Astrocyte (in vitro differentiated cells and primary cell): ENCODE measurements at places on chromosomes 12 and 14. TPM values are rescaled to one million over a fixed set of nuclear protein-coding genes. Genes with fewer than 3 reads are reported as not detected.

Gene CEP170B
- total RNA-seq: 50.3 and 55.4 TPM in 2 replicates

GRCh38 chr12:8678661-8679111, 16.1 kb upstream of the MFAP5 start:
- peak; percentile 93 for DNase-seq

Gene TULP3
- 23.6 and 26.4 TPM in 2 replicates for total RNA-seq

- peak; percentile 43 for DNase-seq
These were observed 46.0 kb downstream of the DGLUCY start for GRCh38 chr14:91159906-91160305.

GRCh38 chr12:99619389-99620158, 28.0 kb upstream of the GARIN6 start:
- peak; percentile 26 for DNase-seq

GRCh38 chr12:104827587-104827986, 130.5 kb downstream of the SLC41A2 start:
- DNase-seq: no peak

Gene OTX2
- 2.3 and 8.2 TPM in 2 replicates for total RNA-seq

- peak; percentile 55 for DNase-seq
These were observed 149.0 kb downstream of the NAV3 start for GRCh38 chr12:77979597-77980250.

- no peak for DNase-seq
These were observed 158.0 kb downstream of the PPM1H start for GRCh38 chr12:62776997-62777396.

GRCh38 chr12:70648831-70649230, 11.6 kb upstream of the PTPRB start:
- peak; percentile 90 for DNase-seq

Gene MYRFL
- total RNA-seq: 0.20 and 0.26 TPM in 2 replicates

Gene TAS2R42
- not detected in 2 replicates for total RNA-seq

GRCh38 chr12:29653286-29653685, 130.5 kb downstream of the TMTC1 start:
- DNase-seq: no peak

GRCh38 chr14:105503935-105504692, 13.1 kb downstream of the TEDC1 start:
- DNase-seq: no peak

- no peak for DNase-seq
These were observed 53.2 kb upstream of the DYRK2 start for GRCh38 chr12:67595365-67595764.

GRCh38 chr12:91059211-91059610, 1.4 kb upstream of the KERA start:
- DNase-seq: no peak

DNA sequence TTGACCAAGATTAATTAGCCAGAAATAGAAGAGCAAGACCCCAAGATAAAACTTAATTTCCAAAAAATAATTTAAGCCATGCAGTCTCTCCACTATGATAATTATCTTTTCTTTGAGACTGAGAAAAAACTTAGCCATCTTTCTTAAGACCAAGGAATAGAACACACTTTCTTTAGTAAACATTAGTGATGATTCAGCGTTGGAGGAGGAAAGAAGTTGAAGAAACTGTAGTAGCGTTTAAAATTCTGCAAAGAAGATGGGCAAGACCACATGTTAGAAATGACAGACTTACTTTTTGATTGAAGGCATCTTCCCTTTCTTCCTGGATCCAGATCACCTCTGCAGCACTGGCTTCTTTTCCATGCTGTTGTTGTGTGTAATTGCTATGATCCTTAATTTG, 124.8 kb upstream of the RASSF8 start:
- DNase-seq: no peak

- no peak for DNase-seq
These were observed 245.9 kb downstream of the CHST11 start for GRCh38 chr12:104702565-104703139.

DNA sequence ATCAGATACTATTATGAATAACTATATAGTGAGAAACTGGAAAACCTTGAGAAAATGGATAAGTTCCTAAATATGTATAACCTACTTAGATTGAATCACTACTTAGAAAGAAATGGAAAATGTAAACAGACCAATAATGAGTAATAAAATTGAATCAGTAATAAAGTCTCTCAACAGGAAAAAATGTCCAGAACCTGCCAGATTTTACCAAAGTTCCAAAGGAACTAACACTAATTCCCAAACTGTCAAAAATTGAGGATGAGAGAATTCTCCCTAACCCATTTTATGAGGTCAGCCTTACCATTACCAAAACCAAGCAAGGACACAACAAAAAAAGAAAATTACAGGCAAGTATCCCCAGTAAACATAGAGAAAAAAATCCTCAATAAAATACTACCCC, 272.0 kb downstream of the RPAP3 start:
- DNase-seq: peak; percentile 58

Gene MFAP5
- 86.4 and 105 TPM in 2 replicates for total RNA-seq

Gene CD163L1
- 1.3 and 1.6 TPM in 2 replicates for total RNA-seq

GRCh38 chr14:58607131-58607951, 30.4 kb upstream of the DACT1 start:
- no peak for DNase-seq

GRCh38 chr12:123427036-123427769, 9.3 kb downstream of the RILPL2 start:
- no peak for DNase-seq

GRCh38 chr12:92389466-92389865, 243.8 kb upstream of the BTG1 start:
- no peak for DNase-seq

DNA sequence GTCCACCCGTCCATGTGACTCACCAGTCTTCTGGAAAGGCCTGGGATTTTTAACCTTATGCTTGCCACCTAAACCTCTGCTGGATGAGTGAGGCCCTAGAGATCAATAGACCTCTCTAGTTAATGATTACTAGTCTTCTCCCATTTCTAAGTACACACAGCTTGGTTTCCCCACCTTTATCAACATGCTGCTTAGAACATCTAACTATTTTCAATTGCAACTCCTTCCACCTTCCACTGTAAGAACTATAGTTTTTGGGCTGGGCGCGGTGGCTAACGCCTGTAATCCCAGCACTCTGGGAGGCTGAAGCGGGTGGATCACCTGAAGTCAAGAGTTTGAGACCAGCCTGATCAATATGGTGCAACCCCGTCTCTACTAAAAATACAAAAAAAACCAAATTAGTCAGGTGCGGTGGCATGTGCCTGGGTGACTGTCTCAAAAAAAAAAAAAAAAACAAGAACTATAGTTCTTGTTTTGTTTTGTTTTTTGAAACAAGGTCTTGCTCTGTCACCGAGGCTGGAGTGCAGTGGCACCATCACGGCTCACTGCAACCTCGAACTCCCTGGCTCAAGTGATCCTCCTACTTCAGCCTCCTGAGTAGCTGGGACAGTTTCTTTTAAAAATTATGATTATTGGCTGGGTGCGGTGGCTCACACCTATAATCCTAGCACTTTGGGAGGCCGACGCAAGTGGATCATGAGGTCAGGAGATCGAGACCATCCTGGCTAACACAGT, 18.7 kb upstream of the MDM2 start:
- no peak for DNase-seq

Gene C12orf42
- not detected in 2 replicates for total RNA-seq

- no peak for DNase-seq
These were observed 128.9 kb downstream of the FOXN3 start for GRCh38 chr14:89288114-89288513.

GRCh38 chr14:99391671-99392070, 89.0 kb downstream of the SETD3 start:
- peak; percentile 66 for DNase-seq

GRCh38 chr14:22664261-22664660, 20.1 kb upstream of the OR6J1 start:
- no peak for DNase-seq
